ENCODE measurements at places on chromosomes 13 and 19. TPM values are rescaled to one million over a fixed set of nuclear protein-coding genes. Genes with fewer than 3 reads are reported as not detected.

Gene BCL3
- 3.8 TPM for total RNA-seq

Gene LAIR1
- total RNA-seq: not detected

Gene MEX3D
- 27.6 TPM for total RNA-seq

Gene UPF3A
- total RNA-seq: 32.1 TPM

DNA sequence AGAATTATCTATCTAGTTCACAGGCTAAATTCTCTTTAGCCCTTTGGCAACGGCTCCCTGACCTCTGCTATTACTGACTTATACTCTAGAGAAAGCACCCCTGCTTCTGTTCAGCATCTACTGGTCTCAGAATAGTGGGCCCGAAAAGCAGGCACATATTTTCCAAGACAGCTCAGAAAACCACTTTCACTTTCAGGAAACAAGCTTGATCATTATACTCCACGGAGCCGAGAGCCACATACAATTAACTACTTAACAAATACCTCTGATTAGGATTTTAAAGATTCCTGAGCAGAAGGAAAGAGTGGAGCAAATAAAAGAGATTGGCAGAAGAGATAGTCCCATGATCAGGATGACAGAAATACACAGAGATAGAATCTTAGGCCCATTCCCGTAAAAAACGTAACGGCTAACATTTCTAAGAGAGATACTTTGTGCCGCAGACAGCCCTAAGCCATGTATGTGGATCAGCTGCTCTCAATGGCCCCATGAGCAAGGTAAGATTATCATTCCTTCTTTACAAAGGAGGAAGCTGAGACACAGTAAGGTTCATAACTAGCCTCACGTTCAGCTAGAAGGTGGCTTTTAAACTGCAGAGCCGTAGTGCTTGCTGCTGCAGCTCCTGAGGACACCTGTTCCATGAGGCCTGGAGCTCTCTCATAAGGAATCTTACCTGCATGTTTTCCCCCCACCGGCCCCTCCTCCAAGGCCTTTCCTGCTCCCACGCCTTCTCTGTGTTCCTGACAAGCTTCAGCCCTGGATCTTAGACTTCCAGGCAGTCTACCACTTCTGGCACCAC lies 227.2 kb downstream of the FOXO1 start:
- DNase-seq: peak; percentile 76

DNA sequence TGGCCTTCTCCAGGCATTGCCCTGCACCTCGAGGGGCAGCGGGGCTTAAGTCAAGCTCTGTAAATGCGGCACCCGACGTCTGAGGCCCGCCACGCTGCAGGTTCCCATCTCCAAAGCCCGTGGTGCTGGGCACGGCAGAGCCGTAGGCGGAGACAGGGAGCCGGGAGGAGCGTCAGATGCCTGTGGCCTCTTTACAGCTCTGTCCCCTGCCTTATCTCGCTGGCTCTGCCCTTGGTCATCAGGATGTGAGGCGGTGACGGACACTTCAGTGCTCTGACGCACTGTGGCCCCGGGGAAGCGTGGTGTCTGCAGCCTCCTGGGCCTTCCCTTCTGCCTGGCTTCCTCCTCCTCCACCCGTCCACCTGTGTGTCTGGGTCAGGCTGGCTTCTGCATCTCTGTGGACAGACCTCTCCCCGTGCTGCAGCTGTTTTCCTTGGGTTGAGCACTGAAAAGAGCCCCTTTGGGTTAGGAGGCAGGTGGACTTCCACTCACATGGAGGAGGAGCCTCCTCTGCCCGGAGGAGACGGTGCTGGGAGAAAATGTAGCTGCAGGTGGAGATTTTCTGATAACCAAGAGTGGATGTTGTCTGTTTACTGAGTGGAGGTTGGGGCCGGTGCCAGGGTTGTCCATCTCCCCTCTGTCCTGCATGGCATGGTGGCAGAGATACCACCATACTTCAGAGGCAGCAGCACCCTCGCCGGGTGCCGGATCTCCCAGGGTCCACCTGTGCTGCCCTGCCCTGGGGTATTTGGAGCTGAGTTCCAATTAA lies 14.6 kb downstream of the MCF2L start:
- no peak for DNase-seq

DNA sequence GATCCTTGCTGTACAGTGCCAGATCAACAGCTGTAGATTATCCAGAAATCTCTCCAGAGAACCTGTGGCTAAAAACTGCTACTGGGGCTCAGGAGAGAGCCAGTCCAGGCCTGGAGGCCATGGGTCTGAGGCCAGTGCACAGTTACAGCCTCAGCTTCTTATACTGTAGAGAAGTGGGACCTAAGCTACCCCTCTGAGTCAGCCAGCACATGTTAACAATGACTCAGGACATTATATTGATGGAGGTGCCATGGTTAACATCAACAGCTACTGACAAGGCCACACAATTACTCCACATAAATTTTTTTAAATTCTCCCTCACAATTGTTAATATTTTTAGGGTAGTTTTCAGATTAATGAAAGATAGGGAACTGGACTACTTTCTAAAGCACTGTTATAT lies 138.5 kb downstream of the RBM26 start:
- DNase-seq: no peak

DNA sequence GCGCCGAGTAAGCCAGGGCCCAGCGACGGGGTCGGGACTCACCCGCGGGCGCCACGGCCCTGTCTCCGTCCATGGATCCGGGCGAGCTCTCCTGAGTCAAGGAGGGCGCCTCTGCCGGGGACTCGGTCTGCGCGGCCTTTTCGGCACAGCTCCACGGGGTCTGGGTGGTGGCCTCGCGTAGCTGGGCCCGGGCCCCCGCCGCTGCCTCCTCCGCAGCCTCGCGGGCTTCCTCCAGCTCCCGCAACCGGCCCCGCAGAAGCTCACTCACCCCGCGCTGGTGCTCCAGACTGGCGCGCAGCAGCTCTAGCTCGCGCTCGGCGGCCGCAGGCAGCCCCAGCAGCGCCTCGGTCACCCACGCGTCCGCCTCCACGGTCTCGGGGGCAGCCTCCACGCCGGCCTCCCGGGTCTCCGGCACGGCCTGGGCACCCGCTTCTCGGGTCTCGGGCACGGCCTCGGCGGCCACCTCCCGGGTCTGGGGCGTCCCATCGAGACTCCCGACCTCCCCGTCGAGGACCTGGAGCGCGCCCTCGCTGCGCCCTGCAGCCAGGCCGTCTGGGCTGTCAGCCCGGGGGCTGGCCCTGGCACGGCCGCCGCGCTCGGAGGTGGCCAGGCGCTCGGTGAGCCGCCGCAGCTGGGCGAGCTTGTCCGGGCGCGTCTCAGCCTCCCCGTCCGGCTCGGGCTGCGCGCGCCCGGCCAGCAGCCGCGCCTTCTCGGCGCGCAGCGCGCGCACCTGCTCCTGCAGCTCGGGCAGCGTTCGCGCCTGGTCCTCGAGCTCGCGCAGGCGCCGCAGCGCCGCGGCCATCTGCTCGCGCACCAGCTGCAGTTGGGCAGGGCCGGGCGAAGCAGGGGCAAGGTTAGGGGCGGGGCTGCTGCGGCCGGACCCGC lies 8.4 kb downstream of the KANK3 start:
- DNase-seq: peak; percentile 43

DNA sequence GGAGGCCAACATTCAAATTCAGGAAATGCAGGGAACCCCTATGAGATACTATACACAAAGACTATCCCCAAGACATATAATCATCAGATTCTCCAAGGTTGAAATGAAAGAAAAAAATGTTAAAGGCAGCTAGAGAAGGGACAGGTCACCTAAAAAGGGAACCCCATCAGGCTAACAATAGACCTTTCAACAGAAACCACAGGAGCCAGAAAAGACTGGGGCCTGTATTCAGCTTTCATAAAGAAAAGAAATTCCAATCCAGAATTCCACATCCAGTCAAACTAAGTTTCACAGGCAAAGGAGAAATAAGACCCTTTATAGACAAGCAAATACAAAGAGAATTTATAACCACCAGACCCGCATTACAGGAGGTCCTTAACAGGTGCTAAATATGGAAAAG lies 1703.6 kb upstream of the PRR20A start:
- DNase-seq: no peak

- peak; percentile 12 for DNase-seq
Observed at GRCh38 chr13:107866032-107866940, 349.1 kb downstream of the LIG4 start.

GRCh38 chr13:22062478-22063205 lies 391.8 kb downstream of the FGF9 start:
- DNase-seq: peak; percentile 4
